ENCODE measurements at places on chromosomes 11 and 22.

- no peak for DNase-seq
Measured at GRCh38 chr11:64650923-64651523, 60.0 kb downstream of the SLC22A12 start.

DNA sequence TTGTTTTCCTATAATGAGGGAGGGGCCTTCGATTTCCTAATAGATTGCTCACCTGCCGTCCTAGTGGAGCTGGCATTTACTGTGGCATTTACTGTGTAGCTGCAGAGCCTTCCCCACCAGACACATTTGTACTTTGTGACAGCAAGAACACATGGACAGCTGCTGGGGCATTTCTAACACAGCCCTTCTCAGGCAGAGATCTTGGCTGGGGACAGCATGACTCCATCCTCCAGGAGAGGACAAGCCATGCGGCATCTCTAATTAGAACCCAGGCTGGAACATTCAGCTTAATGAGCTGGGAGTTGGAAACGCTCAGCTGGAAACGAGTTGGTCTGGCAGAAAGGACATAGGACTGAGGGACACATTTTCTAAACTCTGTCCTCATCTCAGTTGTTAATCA, 887.5 kb downstream of the NTM start:
- DNase-seq, result no peak

DNA sequence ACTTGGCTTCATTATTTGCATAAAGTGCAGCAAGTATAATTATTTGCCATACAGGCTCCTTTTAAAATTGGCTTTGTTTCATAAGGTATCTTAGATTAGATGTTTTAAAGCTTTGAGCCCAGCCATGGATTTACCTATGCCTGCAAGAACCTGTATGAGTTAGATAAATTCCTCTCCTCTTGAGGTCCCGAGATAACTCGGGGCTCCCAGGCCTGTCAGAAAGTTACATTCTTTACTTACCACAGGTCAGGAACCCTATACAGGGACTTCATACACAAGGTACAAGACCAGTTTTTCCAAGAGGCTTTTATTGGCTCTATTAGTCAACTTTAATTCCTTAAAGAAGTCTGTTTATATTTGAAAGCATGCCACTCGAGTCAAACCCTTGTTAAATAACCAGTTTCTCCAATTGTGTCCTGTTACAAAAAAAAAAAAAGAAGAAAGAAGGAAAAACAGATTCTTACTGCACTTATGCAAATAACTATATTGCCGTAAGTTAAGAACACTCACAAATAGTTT, 2.3 kb upstream of the C1QTNF6 start:
- no peak for DNase-seq

DNA sequence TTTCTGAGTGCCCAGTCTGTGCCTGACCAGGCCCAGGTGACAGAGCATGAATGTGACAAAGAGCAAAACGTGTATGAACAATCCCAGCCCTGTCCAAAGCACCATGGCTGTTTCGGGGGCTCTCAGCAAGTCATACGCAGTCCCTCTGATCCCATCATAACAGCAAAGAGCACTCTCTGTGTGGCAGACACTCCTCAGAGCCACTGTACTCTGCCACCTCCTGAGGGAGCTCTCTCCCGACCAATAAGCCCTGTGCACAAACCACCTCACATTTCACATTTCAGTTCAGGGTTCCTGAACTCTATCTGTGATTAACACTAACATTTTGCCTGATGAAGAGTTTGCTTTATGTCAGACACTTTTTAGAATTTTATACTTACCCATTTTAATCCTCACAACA, 6.6 kb downstream of the DGCR2 start:
- DNase-seq, result no peak

DNA sequence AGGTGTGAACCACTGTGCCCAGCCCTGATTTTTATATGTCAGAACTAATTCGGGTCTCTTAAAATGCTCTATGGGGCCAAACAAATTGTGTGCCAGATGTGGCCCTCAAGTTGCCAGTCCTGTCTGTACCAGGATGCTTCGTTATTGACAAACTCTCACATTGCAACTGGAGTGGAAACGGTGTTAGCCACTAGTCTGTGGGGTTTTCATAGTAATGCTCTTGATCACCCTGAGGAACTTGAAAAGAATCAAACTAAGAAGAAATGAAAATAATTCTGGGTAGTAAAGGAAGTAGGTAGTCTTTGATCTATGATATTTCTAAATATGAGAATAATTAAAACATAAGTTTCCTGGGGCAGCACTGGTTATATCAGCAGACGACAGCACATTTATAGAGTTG, 67.3 kb upstream of the ADSL start:
- DNase-seq, result no peak

DNA sequence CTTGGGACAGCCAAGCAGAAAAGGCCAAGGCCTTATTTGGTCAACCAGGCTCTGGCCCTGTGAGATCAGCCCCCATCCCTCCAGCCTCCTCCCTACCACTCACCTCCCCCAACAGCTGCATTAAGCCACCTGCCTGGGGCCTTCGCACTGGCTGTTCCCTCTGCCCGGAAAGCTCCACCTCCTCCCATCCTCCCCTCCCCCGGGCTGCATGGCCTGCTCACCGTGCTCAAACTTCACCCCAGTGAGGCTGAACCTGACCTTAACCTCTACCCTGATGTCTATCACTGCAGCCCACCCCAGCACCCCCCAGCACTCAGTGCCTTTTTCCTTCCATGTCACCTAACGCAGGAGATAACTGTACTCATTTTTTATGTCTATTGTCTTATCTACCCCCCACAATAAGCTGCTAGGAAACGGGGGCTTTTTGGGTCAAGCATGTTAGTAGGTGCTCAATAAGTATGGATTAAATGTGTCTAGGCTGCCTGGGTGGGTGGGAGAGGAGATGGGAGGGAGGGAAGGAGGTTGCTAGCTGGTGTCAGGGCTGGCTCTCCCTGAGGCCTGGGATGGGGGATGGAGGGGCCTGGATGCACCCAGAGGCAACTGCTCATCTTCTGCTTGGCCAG, 912 bp downstream of the PTPRCAP start:
- peak; percentile 49 for DNase-seq

GRCh38 chr22:36757668-36758211, 18.2 kb downstream of the IFT27 start:
- peak; percentile 50 for DNase-seq

GRCh38 chr22:41152902-41153301, 52.2 kb upstream of the L3MBTL2 start:
- DNase-seq, result no peak

GRCh38 chr22:23516304-23516703, 63.8 kb downstream of the IGLL1 start:
- no peak for DNase-seq

DNA sequence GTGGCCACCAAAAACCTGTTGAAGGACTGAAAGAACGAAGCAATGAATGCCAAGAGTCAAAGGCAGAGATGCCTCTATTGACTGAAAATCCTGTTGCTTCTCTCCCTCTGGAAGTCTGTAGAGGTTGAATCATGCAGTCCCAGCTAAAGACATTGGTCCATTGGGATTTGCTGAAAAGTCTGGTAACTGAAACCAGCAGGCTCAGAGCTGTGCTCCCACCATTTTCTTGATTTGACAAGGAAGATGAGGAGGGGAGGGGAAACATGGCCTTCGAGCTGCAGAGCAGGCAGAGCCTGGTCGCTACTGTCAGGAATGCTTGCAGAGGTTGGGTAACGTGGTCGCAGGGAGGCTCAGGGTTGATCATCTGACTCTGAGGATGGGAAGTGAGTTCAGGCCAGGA, 72.8 kb upstream of the CSNK2A3 start:
- no peak for DNase-seq

DNA sequence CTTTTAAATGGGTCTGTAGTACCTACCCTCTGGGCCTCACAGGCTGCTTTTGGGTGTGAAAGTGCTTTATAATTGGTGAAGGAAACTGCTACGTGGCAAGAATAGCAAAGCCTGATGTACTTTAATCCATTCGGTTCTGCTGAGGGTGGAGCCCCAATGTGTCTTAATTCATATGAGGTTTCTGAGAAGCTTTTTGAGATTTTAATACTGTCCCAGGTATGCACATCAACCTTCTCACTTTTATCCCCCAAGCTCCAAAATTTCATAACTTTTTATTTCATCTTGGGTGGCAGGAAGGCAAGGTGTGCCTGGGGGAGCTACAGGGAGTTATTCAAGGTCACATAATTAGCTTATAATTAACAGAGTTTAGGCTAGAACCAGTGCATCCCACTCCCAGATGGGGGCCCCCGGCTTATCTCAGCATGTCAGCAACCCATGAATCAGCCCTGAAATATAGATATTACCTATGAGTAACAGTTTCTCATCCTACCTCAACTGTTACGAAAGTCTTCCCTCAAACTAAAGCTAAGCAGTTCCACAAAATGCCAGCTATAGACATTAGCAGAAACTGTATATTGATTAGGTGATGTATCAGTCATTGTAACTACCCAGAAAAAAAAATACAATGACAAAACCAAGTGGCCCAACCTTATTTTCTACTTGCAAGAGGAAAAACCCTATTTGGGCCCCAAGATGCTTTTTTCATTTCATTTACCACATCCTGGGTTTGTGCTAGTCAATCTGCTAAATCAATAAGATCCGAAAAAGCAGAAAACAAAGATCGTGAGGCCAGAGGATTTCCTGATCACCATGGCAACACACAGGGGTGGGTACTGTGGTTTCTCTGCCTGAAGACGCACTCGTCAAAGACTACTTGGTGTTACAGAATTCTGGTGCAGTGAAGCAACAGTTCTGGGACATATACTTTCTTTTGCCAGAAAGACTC, 26.7 kb downstream of the CD44 start:
- peak; percentile 77 for DNase-seq

DNA sequence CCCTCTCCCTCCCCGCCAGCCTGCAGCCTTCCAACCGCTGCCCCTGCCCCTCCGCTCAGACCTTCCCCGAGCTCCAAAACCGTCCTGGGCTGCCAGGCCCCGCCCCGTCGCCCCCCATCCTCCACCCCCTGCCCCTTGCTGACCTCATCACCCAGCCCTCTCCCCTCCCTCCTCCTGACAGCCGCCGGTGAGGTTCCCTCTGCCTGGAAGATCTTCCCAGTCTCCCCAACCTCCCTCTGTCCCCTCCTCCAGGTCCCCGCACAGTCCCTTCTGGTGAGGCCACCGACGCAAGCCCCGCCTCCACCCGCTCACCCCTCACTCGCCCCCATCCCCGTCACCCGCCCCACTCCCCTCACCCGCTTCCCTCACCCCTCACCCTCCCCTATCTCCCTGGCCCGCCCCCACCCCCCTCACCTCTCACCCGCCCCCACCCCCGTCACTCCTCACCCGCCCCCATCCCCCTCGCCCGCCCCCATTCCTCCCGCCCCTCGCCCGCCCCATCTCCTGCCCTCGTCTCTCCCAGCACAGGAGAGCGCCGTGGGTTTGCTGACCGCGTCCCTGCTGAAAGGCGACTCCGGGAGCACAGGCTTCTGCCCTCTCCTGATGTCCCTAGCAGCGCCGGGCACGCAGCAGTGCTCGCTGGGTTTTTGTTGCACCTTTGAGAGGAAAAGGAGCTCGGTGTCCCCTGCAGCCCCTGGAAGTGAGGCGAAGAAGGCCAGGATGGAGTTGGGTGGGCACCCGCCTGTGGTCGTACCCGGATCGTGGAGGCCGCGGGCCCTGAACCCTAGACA, 16.4 kb upstream of the UPK3A start:
- no peak for DNase-seq

- no peak for DNase-seq
Measured at GRCh38 chr11:27349919-27350318, 13.1 kb downstream of the CCDC34 start.

GRCh38 chr11:134762248-134763029, 350.4 kb upstream of the B3GAT1 start:
- DNase-seq, result no peak

- no peak for DNase-seq
Measured at GRCh38 chr11:110977661-110978060, 265.4 kb upstream of the ARHGAP20 start.

- no peak for DNase-seq
Measured at GRCh38 chr11:3840004-3840869, 522 bp downstream of the RHOG start.

DNA sequence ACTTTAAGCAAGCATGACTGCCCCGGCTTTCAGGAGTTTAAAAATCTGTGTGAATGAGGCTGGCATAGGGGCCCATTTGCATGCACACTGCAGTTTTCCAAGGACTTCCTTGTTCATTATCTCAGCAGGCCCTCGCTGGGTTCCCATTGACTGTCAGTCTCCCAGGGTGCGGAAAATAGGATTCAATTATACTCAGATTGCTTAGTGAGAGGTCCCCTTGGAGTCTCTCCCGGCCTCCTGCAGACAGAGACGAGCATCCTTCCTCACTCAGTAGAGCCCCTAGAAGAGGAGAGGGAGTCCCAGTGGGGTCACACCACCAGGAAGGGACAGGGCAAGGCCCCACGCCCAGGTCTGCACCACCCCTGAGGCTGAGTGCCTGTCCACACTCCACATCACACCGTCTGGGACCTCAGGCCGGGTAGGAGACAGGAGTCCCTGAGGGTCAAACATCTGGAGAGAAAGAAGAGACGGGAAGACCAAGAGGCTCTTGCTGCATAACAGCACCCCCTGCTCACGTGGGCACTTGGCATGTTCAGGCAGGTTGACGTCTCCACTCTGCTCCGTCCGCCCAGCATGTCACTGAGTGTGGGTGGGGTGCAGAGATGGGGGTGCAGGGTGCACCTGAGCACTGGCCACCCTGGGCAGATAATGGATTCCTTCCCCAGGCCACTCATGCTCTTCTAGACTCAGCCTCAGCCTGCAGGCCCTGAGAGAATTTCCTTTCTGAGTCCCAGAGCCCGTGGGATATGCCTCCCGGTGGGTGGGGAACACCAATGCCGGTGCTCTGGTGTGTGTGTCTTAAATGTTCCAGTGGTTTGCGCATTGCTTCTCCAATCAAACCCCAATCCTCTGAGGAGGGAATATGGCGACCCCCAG, 58.8 kb downstream of the MCM5 start:
- DNase-seq, result no peak

- no peak for DNase-seq
Measured at GRCh38 chr11:125995313-125995712, 49.5 kb downstream of the VSIG10L2 start.

DNA sequence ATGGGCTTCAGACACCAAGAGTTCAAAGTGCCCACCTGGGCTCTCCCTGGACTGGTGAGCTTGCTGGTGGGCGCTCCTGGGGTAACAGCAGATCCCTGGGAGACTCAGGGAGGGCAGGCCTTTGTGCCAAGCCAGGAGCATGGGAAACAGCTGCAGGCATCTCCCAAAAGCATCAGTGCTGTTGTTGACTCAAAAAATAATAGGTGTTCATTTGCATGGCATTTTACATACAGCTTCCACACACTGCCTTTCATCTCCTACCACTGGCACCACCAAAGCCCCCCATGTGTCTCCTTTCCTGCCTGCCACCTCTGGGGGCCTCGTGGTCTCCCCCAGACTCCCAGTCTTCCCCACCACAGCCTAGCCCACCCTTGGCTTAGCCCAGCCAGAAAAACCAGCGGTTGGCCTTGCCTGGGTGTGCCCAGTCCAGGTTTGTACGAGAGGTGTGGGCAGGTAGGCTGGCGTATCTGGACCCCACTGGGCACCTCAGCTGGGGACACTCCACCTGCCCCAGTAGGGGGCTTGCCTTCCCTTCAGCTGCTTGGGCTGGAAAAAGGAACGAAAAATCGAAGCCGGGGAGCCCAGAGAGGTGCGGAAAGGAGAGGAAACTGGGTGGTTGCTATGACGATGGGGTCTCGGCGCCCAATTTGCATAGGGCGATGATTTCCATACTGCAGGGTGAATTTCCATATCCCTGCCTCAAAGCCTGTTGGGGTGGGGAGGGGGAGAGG, 15.0 kb downstream of the POU2F3 start:
- DNase-seq, result no peak
